ENCODE measurements at places on chromosomes 3 and 15.

DNA sequence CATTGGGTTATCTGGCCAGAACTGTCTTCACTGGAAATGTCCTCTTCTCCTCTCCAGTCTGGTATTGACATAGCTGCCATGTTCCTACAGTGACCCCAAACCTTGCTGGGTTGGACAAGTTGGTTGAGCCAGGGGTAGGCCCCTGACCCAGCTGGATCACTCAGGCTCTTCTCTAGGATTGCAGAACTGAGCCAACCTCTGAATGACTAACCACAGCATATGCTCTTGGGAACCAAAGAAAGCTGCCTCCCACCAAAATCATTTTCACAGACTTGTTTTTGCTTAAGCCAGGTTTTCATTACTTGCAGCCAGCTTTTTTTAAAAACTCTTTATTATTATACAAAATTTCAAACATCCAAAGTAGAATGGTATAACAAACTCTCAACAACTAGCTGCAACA lies 41.4 kb downstream of the FSIP1 start:
- DNase-seq: no peak

- no peak for DNase-seq
These were observed 1.6 kb downstream of the C3orf52 start for GRCh38 chr3:112087746-112088145.

DNA sequence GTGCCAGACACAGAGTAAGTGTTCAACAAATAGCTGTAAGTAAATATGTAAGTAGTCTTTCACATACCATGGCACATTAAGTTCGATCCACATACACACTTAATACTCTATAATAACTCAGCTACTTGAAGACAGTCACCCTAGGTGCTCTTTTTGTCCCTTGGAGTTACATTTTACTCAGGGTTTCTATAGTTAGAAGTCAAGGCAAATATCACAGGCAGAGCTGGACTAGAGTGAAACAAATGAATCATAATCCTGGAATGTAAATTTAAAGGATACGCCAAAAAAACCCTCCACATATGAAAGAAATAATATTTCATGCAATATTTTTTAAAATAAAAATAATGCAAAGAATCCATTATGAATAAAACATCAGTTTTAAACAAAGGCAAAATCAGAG lies 461.8 kb downstream of the MAGI1 start:
- no peak for DNase-seq

DNA sequence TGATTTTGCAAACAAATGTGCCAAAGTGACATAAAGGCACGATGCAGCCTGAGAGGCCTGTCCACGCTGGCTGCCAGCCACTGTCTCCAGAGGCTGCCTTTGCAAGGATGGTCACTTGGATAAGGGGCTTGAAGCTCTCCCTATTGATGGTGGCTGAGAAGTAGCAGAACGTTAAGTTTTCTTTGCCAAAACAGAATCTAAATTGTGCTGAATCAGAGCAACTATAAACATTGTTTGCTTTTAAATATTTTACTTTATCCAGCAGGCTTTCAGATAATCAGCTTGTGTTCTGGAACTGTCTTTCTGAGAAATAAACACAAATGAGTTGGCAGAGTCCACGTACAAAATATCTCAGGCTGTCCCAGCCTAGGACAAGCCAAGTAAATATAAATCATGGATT lies 23.8 kb upstream of the CNBP start:
- no peak for DNase-seq

GRCh38 chr3:120680193-120680894 lies 1.7 kb downstream of the HGD start:
- no peak for DNase-seq

DNA sequence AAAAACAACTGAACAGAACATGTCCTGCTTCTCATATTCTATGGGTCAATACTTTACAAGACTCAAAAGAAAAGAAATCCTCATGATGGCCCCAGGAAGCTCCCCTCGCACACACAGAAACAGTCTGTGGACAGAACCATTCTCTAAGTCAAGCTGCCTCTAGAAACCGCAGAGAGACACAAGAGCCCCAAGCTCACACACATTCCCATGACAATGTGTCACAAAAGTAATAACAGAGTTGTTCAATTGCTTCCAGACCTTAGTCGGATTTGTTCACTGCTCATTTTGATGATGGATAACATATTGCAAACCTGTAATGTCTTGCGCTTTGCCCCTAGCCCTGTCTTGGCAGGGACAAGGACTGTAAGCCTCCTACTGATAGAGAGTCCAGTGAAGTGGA lies 60.9 kb downstream of the UMPS start:
- no peak for DNase-seq

DNA sequence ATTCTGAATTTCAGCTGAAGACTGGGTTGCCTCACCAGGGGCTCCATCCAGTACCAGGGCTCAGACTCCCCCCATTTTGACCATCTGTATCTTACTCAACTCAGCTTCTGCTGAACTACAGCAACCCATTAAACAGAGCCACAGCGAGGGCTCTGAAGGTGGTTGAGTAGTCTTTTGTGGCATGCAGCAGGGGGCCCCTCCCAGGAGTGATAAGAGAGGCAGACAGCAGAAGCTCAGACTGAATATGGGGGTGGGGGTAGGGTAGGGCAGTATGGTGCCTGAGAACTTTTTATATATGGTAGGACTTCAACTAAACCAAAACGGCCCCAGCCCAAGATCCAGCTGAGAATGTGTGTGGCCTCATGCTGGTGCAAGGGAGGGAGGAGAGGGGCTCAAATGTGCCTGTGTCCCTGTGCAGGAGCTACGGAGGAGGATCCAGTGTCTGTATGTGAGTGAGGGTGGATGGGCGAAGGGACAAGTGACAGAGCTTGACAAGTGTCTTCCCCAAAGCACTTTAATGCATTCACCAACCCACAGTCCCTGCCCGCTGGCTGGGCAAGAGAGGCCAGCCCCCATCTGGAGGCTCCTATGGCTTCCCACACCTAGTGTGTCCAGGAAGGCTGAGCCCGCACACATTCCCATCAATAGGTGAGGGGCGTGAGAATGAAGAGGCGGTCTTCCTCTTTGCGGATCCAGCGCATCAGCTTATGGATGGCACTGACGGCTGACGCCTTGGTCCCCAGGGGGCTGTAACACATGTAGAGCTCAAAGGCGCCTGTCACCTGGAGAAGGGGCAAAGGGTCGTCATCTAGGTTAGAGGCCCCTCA lies 4.9 kb upstream of the MST1R start:
- no peak for DNase-seq

- no peak for DNase-seq
These were observed 51.4 kb downstream of the SLC6A11 start for GRCh38 chr3:10867384-10867783.

DNA sequence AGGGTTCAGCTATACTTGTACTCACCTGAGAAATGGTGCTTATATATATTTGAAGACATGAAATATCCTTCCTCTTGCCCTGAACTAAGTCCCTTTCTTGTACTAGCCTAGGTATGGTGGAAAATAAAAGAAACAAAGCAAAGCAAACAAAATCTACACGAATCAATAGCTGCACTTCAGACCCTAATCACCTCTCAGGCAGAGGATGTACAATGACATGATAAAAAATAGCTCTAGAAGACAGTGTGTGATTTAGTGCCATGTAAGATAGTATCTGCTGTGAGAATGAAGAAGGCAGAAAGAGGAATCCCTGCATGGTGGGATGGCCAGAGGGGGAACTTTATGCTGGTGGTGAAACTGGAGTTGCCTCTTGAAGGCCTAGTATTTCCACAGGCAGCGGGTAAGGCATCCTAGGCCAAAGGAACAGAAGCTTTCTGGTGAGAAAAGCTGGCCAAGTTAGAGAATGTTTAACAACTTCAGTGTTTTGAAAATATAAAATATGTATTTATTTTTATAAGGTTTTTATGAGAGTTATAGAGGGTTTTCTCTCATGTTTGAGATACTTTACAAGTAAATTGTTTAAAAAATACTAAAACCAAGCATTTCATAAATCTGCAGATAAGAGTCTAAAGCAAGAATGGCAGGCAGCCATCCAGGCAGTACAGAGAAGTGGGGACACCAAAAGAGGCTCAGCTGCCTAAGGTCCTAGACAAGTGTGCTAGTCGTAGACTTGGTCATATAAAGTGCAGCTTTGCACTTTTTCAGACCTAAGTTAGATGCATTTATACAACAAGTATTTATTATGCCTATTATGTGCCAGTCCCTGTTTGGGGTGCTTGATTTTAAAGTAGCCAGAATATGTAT lies 14.9 kb downstream of the LEKR1 start:
- no peak for DNase-seq

- peak; percentile 26 for DNase-seq
These were observed 945 bp downstream of the VIPR1 start for GRCh38 chr3:42503251-42503924.

All from liver (tissue), 10 donors.